ENCODE measurements at places on chromosomes 1 and 21.

- no peak for DNase-seq
Observed at GRCh38 chr1:185154912-185155513, 1.7 kb downstream of the TRMT1L start.

- DNase-seq = no peak
Observed at GRCh38 chr1:216183007-216183406, 240.2 kb downstream of the USH2A start.

- no peak for DNase-seq
Observed at GRCh38 chr1:43446388-43446740, 7.4 kb downstream of the HYI start.

GRCh38 chr21:45266518-45267389, 20.9 kb downstream of the POFUT2 start:
- DNase-seq = no peak

- no peak for DNase-seq
Observed at GRCh38 chr1:84541679-84542078, 32.6 kb downstream of the CTBS start.

- DNase-seq = no peak
Observed at GRCh38 chr1:32946413-32946812, 18.2 kb downstream of the RNF19B start.
